NCI-H345 (cell line): ENCODE measurements at places on chromosomes 2 and 18.

GRCh38 chr18:9734189-9734588 is 26.1 kb downstream of the RAB31 start:
- DNase-seq = no peak

DNA sequence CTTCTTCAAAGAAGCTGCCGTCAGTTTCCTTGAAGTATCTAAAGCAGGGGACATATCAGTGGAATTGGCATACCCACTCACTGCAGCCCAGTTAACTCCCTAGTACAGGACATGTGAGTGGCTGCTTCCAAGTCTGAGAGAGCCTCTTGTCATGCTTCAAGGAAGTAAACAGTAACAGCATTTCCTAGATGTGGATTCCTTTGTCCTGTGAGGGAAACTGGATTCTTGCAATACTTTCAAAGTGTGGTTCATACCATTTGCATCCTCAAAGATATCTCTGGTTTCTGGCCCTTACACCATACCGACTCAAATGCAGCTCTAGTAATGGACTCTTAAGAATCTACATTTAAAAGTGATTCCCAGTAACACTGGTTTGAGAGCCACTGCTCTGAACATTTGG is 87.2 kb downstream of the ESCO1 start:
- DNase-seq = no peak

- peak; percentile 22 for DNase-seq
Measured at GRCh38 chr2:232342635-232343565, 35.7 kb upstream of the ALPP start.

DNA sequence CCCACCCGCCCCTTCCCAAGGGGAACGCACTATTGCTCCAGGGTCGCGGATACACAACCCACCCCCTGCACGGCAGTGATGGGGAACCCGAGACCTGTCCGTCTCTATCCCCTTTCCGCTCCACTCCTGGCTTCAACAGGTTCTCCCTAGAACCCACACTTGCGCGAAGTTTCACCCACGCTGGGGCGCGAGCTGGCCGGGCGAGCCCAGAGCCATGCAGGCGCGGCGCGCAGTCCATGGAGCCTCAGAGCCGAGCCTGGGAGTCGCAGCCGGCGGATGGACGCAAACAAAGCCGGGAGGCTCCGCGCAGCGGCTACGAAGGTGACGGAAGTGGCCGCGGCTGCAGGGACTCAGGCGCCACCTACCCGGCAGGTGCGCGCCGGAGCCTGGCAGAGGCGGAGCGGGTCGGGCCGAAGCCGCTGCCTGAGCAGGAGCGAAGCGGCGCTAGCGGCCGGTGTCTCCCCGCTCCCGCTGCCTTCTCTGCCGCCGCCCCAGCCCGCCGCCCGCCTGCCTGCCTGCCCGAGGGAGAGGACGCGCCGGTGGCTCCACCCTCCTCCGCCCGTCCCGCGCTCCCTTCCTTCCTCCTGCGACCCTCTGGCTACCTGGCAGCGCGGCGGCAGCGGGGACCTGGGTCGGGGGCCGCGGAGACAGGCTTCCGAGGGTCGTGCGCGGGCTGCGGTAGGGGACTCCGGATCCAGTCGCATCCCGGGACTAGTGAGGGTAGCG is 14.0 kb downstream of the ALPG start:
- peak; percentile 52 for DNase-seq

DNA sequence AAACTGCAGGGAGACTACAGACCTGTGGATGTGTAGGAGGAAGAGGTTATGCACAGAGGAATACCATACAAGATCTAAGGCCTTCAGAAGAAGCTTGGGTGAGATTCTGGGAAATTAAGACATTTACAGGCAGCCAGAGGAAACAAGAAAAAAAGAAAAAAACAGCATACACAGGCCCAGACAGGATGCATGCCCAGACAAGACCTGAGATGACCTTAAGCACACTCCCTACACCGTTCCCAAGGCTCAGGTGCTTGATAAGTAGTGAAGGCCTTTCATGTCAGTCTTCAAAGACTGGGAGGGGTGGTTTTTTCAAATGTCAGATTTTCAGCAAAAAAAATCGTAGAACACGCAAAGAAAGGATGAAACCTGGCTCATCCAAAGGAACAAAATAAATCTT is 83.0 kb downstream of the CCDC138 start:
- DNase-seq = no peak

- no peak for DNase-seq
Measured at GRCh38 chr2:69997015-69997830, 35.8 kb upstream of the ASPRV1 start.
